ENCODE measurements at places on chromosomes 3 and 15.

GRCh38 chr3:55191911-55192775, 264.3 kb upstream of the LRTM1 start:
- no peak for DNase-seq

- DNase-seq = no peak
Observed at GRCh38 chr3:149199474-149199873, 22.2 kb downstream of the CP start.

GRCh38 chr3:151356794-151357462, 27.6 kb upstream of the P2RY13 start:
- DNase-seq = no peak

DNA sequence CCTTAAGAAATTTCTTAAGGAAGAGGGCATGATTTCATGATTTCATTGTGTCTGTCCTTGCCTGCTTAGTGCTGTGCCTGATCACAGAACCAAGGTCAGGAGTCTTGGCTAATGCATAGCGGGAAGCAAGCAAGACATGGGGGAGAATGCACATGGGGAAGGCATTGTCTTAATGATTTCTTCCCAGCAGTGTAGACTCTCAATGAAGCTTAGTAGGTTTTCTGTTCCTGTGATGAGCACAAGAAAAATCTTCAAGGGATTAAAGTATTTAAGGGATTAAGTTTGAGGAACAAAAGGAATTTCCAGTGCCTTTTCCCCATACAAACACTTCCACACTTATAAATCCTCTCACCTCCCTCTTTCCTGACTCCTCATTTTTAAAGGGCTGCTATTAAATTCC, 46.9 kb upstream of the SEMA6D start:
- no peak for DNase-seq

GRCh38 chr3:50415061-50415460, 55.7 kb upstream of the TMEM115 start:
- no peak for DNase-seq

GRCh38 chr3:80252113-80252512, 484.3 kb upstream of the ROBO1 start:
- no peak for DNase-seq

DNA sequence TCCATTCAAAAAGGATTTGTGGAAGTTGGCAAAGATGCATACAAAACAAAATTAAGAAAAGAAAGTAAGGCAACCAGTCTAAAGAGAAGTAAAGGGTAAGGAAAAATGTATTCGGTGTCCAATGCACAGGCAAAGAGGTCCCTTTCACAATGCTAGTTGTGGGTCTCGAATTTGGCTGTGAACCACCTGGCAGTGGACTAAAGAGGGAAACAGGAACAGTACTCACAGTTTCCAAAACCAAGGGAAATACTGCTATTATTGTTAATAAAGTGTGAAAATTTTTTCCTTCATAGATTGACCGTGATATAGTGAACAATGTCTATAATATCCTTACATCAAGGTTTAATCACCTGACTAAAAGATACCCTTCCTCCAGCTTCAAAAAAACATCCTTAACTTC, 57.9 kb downstream of the TNIK start:
- DNase-seq = no peak

DNA sequence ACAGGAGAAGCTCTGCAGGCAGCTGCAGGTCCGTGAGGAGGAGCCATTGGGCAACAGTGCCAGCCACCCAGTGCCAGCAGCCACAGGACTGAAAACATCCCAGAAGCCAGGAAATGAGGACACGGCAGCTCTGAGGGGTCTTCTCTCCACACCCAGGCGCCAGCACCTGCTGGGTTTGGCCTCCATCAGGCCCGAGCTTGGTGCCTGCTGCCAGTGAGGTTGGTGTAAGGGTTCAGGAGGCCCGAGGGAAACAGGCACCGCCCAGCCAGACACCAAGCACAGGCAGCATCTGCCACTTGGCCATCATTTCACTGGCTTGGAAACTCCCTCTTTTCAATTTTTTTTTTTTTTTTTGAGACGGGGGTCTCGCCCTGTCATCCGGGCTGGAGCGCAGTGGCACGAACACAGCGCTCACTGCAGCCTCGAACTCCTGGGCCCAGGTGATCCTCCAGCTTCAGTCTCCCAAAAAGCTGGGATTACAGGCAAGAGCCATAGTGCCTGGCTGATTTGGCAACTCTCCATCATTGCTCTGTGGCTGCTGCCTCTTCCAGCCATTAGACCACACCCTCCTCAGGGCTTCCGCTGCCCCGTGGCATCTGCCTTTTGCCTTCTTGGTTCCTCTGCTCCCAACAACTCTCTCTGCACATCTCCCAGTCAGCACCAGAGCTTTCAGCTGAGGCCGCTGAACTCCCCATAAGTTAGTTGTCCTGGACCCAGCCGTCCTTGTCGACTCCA, 1.5 kb upstream of the ITIH3 start:
- DNase-seq = no peak

DNA sequence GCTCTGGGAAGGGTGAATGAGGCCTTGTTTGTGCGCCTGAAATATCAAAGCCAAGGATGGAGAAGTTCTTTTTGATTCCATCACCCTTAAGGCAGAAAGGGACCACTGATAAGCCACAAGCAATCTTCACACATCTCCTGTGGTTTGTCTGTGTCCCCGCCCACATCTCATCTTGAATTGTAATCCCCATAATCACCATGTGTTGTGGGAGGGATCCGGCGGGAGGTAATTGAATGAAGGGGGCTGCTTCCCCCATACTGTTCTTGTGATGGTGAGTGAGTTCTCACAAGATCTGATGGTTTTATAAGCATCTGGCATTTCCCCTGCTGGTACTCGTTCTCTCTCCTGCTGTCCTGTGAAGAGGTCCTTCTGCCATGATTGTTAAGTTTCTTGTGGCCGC, 329.6 kb upstream of the RGMA start:
- no peak for DNase-seq

- DNase-seq = no peak
Observed at GRCh38 chr15:100733101-100733842, 130.9 kb downstream of the ASB7 start.

- no peak for DNase-seq
Observed at GRCh38 chr3:150411976-150412375, 3.9 kb downstream of the TSC22D2 start.

DNA sequence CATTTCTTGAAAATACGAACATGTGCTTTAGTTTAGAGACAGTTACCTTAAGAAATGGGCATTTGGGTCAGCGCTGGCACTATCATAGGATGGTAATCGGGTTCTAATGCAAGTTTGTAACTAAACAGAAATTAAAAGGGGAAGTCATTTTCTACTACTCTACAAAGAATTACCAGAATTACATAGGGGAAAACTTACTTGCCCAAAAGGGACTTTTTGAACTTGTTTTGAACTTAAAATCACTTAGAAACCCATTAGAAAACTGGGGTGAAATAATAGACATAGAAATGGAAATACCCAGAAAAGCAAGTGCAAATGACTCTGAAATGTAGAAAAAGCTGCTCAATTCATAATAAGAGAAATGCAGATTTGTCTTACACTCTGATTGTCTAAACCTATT, 44.9 kb downstream of the SPATA16 start:
- DNase-seq = peak; percentile 3

- no peak for DNase-seq
Observed at GRCh38 chr3:14130230-14130629, 5.4 kb downstream of the TMEM43 start.

GRCh38 chr15:65211482-65211982, 259 bp upstream of the CILP start:
- no peak for DNase-seq

Data from Kasumi-1 (cell line).